ENCODE measurements at places on chromosomes 2 and 18.

DNA sequence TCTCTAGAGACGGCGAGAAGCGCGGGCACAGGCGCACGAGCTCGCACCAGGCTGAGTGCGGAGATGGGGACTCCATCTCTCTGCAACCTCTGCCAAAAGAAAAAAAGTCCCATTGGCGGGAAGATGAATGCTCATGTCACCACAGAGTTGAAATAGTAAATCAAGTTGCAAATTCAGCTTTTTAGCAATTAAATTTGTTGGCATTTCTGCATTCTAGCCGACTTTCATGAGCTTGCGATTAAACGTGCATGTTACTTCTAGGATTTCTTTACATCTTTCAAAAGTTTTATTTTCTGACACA lies 588 bp downstream of the CHAC2 start:
- no peak for DNase-seq

DNA sequence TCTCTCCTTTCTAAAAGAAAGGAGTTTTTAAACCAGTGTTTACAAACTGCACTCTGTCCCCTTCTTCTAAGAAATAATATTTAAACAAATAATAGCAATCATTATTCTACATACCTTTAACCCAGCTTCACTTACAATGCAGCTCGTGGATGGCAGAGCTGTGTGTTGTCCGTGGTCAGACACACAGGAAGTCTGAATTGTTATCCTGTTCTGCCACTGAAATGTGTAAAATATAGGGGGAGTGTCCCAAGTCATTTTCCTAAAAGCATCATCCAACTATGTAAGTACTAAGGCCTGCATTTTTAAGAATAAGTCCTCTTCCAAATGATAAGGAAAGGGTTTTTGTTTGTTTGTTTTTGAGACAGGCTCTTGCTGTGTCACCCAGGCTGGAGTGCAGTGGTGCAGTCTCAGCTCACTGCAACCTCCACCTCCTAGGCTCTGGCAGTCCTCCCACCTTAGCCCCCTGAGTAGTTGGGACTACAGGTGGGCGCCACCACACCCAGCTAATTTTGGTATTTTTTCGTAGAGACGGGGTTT lies 2.7 kb upstream of the PPP4R1 start:
- no peak for DNase-seq

- DNase-seq: no peak
Observed at GRCh38 chr18:3605954-3606443, 156.0 kb downstream of the TGIF1 start.

DNA sequence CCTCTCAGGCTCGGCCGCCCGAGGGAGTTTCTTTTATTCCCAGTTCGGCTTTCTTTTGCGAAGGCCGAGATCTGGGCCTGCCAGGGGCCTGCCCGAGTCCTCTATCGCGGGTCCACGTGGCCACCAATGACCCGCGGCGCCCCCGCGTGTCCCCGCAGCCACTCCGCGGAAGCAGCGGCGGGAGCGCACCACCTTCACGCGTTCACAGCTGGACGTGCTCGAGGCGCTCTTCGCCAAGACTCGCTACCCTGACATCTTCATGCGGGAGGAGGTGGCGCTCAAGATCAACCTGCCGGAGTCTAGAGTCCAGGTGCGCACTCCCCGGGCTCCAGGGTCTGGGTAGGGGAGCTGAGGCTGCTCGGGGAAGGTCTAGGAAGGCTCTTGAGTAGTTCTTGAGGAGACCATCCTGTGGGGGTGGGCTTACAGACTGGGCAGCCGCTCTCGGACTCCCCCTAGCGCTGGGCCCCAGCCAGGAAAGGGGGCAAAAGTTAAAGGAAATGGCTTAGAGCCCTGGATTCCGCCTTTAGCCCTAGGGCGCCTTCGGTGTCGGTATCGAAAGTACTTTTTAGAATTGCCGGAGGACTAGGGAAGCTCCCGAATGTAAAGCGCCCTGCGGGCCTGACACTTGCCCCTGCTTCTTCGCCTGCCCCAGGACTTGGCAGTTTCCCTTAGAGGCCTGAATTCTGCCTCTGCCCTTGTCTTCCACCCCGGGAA lies 3.4 kb downstream of the OTX1 start:
- DNase-seq: no peak

DNA sequence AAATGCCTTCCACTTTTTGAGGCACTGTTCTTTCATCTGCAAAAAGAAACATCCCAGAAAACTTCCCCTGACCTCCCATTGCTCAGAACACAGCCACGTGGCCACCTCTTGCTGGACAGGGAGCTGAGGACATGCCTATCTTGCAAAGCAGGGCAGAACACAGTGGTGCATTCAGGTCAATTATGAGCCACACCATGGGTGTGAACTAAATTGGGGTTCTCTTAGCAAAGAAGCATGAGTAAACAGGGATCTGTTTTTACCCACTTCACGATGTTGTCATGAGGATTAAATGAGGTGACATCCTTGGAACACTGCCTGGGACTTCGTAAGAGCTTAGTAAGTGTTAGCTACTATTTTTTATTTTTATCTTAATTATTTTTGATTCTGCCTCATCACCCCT lies 25.1 kb downstream of the BMP10 start:
- no peak for DNase-seq

- no peak for DNase-seq
Observed at GRCh38 chr18:10686308-10686707, 160.5 kb downstream of the NAPG start.

DNA sequence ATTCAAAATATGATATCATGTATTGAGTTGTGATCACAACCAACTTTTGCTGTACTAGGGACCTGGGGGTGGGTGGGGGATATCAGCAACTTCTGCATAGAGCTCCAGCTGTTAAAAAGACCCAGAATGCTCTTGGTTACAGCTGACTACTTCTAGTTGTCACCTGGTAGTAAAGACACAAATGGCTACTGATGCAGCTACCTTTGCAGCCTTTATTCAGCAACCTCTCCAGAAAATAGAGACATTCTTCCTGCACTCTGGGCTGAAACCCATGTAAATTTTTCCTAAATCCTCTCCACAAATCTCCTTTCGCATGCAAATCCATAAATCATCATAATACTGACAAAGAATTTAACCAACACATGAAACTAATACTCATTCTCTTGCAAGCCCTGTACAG lies 238.3 kb downstream of the TCF4 start:
- no peak for DNase-seq

GRCh38 chr2:37987098-37987775 lies 62.1 kb downstream of the RMDN2 start:
- DNase-seq: no peak

- DNase-seq: no peak
Observed at GRCh38 chr2:68738906-68739594, 4.4 kb downstream of the ARHGAP25 start.

DNA sequence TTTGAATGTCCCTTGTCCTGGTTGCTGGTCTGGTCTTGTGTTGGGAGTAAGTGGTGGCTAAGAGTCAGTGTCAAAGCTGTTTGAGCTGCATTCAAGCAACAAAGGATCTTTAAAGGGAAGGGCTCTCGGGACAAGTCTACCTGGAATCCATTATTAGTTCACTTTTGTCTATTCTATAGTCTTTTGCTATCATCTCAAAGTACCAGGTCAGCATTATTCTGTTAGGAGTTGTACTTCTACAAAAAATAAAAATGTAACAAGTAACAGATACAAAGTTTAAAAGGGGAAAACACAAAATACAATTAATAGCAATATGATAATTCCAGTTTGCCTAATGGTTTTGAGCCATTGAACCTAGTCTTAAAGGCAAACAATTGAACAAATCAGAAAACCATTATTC lies 317.9 kb downstream of the ZNF516 start:
- no peak for DNase-seq

- DNase-seq: no peak
Observed at GRCh38 chr18:6564950-6565814, 150.5 kb upstream of the L3MBTL4 start.

DNA sequence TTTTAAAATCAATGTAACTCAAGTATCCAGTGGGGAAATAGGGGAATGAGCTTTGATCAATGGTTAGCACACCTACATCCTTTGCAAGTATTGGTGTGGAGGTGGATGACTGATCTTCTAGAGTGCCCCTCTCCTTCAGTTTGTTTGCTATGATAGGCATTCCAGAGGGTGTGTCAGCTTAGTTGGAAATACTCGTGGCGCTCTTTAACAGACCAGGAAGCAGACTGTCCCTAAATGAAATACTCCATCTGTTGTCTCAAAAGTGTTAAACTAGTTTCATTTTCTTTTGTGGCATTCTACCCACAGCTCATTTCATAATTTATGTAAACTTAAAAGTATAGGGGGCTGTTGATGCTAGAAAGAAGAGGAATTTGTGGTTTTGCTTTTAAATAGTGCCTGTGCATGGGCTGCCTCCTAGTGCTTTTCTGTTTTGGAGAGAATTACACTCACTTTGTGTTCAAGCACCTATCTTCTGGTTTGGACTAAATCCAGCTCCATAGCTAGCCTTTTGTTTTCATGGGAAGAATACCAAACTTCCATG lies 66.2 kb downstream of the STAT1 start:
- no peak for DNase-seq

DNA sequence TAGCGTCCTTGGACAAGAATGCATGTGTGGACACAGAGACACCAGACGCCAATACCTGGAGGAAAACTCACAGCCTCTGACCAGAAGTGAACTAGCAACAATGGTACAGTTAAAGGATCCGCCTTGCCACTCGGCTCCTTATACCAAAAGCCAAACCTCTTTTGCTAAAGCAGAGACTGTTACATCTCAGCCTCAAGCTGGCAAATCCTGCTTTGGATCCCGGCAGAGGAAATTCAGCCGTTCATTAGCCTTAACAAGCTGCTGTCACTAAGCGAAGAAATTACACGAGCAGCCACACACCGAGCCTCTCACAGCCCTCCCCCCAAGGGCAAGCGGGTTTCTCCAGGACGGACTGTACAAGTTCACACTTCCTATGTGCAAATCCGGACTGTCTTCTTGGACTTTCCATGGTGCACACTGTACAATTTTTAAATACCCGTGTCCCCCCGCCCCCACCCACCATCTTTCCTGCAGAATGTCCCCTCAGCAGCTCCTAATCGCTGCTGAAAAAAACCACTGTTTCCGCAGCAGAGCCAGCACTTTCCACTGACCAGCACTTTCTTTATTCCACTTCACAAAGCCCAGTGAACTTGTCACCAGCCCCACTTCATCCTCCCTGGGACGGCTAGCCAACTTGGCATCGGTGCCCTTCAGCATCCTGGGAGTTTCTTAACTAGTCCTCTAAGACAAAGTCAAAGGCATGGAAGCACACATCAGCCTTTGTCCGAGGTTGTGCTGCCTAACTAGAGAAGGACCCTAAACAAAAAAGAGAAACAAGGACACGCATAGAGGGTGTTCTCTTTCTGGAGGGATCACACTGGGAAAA lies 1.5 kb downstream of the KLF7 start:
- peak; percentile 55 for DNase-seq

DNA sequence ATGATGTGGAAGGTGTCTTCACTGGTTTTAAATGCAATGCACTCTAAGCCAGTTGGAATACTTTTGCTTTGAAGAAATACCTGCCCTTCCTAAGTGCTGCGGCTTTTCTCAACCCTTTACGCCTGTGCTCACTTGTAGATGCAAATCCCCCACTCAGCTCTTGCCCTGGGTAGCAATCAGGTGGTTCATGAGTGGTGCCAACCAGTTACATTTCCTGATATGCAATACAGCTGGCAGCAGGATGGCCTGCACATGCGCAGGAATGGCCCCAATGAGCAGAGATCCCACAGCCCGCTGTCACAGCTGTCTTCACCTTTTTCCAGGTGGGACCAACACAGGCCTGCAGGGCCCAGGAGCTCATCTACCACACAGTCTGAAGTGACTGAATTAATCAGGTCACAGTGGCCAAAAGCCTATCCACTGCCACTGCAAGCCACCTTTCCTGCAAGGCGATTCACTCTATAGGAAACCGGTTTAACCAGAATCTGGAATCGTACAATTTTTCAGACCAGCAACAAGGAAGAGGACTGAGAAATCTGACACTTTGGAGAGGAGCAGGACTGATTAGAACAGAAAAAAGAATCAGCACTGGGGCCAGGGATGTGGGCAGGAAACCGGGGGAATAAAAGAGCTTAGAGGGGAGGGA lies 247.8 kb downstream of the MYT1L start:
- DNase-seq: no peak

GRCh38 chr2:50018921-50019320 lies 864.6 kb upstream of the FSHR start:
- DNase-seq: no peak

DNA sequence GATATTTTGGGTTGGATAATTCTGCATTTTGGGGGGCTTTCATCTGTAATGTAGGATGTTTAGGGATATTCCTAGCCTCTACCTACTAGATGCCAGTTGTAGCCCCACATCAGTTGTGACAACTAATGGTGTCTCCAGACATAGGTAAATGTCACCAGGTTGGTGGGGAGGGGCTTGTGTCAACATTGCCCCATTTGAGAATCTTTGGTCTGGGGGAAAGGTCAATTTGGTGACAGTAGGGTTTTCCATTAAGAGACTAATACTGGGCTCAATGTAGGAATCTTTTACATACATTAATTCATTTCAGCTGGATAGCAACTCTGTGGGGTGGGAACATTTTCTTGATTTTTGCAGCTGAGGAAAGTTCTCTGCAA lies 6.6 kb upstream of the AFTPH start:
- no peak for DNase-seq

- DNase-seq: no peak
Observed at GRCh38 chr2:198973181-198973580, 484.6 kb downstream of the SATB2 start.

DNA sequence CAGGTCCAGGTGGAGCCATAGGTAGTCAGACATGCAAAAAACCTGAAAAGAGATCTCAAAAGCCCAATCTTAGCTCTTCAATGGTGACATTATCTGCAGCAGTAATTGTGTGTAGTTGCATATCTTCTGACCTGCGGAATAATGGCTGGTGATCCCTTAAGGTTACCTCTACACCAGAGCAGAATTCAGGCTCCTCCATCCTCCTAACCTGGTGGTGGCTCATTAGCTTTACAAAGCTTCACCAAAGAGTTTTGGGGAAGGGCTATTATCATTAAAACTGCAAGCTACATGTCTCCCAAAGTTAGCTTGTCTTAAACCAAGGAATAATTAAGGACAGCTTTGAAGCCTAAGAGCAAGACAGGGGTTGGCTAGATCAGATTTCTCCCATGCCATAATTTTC lies 42.6 kb upstream of the CHST9 start:
- DNase-seq: no peak

DNA sequence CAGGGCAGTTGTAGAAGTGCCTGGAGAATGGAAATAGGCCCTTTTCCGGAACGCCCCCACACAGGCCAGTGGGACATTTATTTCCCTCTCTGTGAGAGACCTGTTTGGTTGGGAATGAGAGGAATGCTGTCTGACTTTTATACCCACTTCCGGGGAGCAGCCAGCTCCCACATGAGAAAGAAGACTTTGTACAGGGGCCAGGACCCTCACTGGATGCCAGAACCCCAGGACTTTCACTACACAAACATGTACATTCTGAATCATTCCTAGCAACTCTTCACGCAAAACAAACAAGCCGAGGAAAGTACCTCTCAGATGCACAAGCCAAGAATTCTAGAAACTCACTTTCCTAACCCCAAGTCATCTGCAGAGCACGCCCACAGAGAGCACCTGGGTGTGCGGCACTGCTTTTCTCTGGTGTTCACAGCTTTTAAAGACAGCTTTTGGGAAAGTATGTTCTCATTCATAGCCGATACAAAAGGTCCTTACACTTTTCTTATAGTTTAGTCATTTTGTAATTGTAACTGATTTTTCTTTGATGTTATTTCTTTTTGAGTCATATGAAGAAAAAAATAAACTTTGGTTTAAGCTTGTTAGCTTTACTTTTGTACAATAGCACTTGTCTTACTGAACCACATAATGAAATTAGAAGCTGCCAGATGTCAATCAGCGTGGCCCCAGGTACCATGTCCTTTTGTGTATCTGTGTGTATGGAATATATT lies 856.1 kb upstream of the ID2 start:
- no peak for DNase-seq

GRCh38 chr2:36886664-36887063 lies 79.7 kb downstream of the STRN start:
- DNase-seq: no peak
